Right ventricle myocardium inferior (tissue), 1 donor: ENCODE measurements at places on chromosomes 11 and 22.

GRCh38 chr11:17845431-17845881 is 110.9 kb downstream of the KCNC1 start:
- no peak for DNase-seq

DNA sequence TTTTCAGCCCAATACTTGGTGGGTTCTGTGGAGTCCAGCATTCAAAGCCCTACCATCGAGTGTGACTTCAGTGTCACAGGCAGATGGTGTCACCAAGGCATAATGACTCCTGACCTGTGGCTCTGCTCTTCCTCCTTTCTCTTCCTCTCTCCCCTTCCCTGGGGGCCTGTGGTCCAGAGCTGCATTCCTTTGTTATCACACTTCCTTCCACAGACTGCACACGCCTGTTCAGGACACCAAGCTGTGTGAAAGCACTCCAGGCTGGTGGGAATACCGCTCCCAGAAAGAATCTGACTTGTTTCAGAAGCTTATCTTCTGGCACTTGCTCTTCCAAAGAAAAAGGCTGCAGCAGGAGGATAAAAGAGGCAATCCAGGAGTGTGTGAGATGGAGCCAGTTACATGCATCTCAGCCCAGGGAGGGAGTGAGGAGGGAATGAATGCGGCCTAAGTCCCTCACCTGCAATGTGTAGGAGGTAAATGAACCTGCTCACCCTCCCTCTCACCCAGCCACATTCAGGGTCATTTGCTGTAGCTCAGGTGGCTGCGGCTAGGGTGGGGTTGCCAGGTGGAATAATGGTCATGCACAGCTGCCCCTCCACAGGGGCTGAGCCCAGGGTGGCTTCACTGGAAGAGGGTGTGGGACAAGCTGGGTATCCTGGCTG is 79.3 kb downstream of the ADAMTS15 start:
- no peak for DNase-seq

DNA sequence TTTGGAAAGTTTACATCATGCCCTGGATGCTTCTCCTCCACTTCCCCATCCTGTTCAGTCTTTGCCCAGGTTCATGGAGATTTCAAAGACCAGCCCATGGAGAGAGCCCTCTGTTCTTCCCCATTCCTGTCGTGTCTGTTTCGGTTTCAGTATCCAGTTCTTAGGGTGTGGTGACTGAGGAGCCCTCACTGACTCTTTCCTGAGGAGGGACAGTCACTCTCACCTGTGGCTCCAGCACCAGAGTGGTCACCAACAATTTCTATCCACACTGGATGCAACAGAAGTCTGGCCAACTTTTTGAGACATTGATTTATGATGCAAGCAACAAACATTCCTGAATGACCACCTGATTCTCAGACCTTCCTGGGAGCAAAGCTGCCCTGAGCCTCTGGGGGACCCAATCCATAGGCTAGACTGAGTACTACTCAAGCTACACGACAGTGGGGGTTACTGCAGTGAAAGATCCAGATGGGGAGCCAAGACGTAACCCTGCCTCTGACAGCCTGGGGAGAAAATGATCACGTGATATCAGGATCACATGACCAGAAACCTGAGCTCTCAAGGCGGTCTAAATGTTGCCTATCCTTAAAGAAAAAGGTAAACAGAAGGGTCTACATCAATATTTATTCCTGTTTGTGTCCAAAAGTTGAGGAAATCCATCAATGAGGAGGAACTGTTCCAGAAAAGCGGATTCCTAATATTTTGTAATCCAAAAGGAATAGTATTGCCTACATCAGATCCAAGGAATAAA is 76.2 kb upstream of the VPREB1 start:
- DNase-seq, result no peak

GRCh38 chr11:61766353-61766841 is 14.0 kb downstream of the MYRF start:
- no peak for DNase-seq

- DNase-seq, result no peak
These were observed 6.7 kb upstream of the RAB3IL1 start for GRCh38 chr11:61924064-61924455.

GRCh38 chr11:117601006-117601708 is 195.9 kb downstream of the DSCAML1 start:
- DNase-seq, result no peak

GRCh38 chr22:30809086-30809485 is 114.4 kb downstream of the OSBP2 start:
- no peak for DNase-seq

GRCh38 chr11:119856681-119857485 is 127.9 kb upstream of the NECTIN1 start:
- no peak for DNase-seq

GRCh38 chr11:37390576-37391083 is 792.6 kb upstream of the RAG2 start:
- DNase-seq, result no peak

GRCh38 chr22:36334821-36335603 is 52.8 kb downstream of the MYH9 start:
- DNase-seq, result peak; percentile 75

DNA sequence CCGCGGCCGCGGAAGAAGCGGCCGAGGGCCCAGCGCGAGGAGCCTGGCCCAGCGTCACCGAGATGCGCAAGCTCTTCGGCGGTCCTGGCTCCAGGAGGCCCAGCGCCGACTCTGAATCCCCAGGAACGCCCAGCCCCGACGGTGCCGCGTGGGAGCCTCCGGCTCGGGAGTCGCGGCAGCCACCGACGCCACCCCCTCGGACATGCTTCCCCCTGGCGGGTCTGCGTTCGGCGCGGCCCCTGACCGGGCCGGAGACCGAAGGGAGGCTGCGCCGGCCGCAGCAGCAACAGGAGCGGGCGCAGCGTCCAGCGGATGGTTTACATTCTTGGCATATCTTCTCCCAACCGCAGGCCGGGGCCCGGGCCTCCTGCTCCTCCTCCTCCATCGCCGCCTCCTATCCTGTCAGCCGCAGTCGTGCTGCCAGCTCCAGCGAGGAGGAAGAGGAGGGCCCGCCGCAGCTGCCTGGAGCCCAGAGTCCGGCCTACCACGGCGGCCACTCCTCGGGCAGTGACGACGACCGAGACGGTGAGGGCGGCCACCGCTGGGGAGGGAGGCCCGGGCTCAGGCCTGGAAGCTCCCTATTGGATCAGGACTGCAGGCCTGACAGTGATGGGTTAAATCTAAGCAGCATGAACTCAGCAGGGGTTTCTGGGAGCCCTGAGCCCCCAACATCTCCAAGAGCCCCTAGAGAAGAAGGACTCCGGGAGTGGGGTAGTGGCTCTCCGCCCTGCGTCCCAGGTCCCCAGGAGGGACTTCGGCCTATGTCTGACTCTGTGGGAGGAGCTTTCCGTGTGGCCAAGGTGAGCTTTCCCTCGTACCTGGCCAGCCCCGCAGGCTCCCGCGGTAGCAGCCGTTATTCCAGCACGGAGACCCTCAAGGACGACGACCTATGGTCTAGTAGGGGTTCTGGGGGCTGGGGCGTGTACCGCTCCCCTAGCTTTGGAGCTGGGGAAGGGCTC is 1.2 kb downstream of the ARHGEF17 start:
- DNase-seq, result peak; percentile 96

DNA sequence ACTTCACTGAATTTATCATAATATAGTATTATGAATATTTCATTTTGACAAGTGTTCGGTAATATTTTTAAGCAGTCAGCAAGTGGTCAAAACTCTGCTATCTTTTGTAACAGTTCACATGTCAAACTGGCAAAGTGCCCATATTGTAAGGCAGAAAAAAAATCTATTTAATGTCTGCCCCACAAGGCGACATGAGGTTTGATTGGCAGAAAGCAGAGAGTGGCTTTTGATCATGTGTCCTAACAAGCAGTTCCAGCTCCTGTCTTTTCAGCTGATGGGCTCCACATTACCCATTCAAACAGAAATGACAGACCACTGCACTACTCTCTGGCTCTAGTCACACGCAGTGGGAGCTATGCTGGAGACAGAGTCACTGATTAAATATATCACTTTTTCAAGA is 59.0 kb downstream of the SOX6 start:
- no peak for DNase-seq

DNA sequence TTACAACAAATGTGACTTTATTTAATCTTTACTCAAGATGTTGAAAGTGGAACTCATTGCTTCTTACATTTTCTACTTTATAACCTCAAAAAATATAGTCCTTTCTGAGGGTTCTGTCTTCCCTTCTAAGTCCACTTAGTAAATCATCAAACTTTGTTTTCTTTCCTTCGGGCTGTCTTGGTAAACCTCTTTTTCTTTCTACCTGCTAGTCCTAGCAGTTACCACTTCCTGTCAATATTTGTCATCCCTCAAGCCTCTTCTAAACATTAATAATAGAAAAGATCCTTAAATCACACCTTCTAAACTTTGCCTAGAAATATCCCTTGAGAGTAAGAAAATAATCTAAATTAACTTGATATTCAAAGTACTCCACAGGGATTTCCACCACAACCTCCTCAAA is 580.4 kb downstream of the CNTN5 start:
- DNase-seq, result no peak

- no peak for DNase-seq
These were observed 43.1 kb downstream of the BUD13 start for GRCh38 chr11:116729501-116730240.

GRCh38 chr11:65316227-65317024 is 1.8 kb downstream of the CDC42EP2 start:
- peak; percentile 73 for DNase-seq

GRCh38 chr22:27642104-27642800 is 159.3 kb downstream of the MN1 start:
- DNase-seq, result no peak

GRCh38 chr11:95444309-95445241 is 213.6 kb upstream of the SESN3 start:
- DNase-seq, result no peak

GRCh38 chr11:43575913-43576310 is 104.6 kb upstream of the HSD17B12 start:
- no peak for DNase-seq

DNA sequence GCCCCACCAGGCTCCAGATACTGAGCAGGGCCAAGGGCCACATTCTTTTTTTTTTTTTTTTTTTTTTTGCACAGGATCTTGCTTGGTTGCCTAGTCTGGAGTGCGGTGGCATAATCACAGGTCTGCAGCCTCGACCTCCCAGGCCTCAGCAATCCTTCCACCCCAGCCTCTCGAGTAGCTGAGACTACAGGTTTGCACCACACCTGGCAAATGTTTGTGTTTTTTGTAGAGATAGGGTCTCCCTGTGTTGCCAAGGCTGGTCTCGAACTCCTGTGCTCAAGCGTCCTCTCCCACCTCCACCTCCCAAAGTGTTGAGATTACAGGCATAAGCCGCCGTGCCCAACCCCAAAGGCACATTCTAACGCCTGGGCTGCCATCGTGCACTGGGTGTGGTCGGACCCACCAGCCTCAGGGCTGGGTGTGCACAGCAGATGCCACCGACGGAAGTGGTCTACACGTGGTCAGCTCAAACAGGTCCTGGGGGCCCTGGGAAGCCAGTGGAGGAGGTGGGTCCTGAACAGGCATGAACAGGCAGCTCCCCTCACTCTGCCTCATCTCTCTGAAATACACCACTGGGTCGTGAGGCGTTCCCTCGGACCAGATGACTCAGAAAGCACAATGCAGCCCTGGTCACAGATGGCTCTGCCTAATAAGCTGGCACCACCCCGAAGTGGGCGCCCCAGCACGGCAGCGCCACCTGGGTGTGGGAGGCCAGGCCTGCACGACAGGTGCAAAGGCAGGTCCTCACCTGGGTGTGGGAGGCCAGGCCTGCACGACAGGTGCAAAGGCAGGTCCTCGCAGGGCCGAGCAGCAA is 5.1 kb upstream of the B4GALNT4 start:
- no peak for DNase-seq

GRCh38 chr11:72635933-72636332 is 38.3 kb downstream of the PDE2A start:
- DNase-seq, result no peak

GRCh38 chr11:7577291-7578190 is 63.7 kb downstream of the PPFIBP2 start:
- DNase-seq, result no peak

GRCh38 chr11:67053896-67054329 is 2.7 kb upstream of the RHOD start:
- DNase-seq, result no peak

GRCh38 chr22:27919942-27920755 is 1.1 kb upstream of the PITPNB start:
- no peak for DNase-seq

DNA sequence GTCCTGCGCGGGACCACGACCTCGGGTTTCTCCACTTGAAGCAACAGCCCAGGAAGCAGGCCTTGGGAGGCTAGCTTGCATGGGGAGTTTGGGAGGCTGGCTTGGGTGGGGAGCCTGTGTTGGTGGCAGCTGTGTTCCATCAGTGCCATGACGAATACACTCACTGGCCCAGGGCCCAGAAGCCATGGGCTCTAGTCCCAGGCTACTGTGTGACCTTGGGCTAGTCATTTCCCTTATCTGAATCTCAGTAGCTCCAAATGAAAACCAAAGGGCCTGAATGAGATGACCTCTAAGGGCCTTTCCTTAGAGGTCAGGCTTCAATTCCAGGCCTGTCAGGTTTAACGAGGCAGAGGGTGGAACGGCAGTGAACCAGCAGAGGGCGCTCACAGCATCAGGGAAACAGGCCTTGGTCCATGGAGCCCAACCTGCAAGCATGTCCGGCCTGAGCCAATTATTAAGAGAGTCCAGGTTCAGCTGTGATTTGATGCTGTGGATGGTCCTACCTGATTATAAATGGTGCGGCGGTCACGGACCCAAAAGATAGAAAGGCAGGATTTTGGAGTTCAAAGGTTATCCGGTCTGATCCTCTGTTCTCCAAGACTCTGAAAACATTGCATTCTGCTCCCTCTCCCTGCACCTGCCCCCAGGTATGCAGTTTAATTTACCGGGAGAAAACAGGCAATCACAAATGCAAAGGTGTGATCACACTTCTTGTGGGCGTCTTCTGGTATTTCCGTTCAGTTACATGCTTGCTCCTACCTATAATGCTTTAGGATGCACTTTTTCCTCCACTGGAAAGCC is 15.9 kb downstream of the PTPN5 start:
- no peak for DNase-seq

GRCh38 chr11:84963240-84963639 is 663.9 kb downstream of the DLG2 start:
- no peak for DNase-seq

GRCh38 chr22:22021162-22021750 is 38.7 kb upstream of the TOP3B start:
- no peak for DNase-seq
